ENCODE measurements at places on chromosomes 4 and X.
A peak's percentile ranks its signal among the peaks of the same experiment; 100 is the strongest.

- no peak for DNase-seq
Observed at GRCh38 chrX:30906726-30907125, 17.7 kb upstream of the TAB3 start.

DNA sequence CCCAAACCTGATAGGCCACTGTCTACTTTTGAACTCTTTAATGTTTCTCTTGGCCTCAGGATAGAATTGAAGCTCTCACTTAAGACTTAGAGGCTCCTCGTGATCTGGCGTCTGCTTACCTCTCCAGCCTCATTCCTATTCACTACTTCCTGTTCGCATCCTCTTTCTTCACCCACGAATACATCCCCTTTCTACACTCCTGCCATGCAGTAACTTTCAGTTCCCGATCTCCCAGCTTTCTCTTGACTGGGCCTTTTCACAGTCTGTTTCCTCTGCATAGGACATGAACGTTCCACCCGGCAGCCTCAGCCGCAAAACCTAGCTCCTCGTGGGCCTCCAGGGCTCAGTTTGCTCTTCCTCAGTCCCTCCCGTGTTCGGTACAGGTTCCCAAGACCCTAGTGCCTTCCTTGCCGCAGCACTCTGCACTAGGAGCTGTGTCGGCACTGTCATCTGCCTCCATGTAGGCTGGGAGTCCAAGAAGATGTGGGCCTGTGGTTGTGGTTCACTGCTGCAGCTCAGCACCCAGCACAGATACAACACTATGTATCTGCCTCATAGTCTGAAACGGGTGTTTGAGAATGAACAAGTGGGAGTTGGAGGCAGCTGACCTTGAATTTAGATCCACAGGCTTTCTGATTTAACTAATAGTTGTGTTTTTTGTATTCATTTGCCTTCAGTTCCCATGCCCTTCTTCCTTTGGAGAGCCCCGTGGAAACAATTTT is 15.8 kb downstream of the RPL39 start:
- peak; percentile 69 for DNase-seq

DNA sequence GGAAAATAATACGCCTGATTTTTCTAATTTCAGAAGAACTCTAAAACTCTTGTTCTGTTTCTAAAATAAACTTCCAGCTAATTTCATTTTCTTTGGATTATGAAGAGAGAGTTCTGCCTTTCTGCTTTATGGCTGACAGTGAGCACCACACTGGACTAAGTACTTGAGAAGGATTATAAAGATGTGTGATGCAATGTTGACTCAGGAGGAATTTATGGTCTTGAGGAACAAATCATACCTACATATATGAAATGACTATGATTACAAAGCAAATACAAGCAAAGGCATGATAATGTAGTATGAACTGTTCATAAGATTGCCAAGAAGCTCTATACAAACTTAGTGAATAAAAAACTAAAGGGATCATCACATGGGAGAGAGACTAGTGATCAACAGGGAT is 13.0 kb upstream of the SLC25A5 start:
- DNase-seq: no peak

GRCh38 chrX:119646515-119646914 is 40.3 kb upstream of the NKRF start:
- no peak for DNase-seq

DNA sequence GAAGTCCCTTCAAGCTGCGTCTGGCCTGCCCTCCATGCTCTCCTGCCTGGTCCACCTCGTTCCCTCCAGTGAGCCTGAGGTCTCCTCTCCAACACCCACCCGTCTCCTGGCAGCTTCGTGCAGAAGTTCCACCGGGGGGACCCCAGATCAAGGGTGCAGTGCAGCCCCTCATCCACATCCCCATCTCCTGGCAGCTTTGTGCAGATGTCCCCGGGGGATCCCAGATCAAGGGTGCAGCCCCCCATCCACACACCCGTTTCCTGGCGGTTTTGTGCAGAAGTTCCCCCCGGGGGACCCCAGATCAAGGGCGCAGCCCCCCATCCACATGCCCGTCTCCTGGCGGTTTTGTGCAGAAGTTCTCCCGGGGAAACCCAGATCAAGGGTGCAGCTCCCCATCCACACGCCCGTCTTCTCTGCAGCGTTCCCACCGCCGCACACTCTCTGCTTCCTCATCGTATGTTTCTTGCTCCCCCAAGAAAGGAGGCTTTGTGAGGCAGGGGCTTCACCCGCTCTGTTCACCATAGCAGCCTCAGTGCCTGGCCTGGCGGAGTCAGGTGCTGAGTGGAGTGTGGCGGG is 35.7 kb downstream of the PIGG start:
- DNase-seq: no peak

GRCh38 chrX:10569946-10570345 is 50.4 kb downstream of the MID1 start:
- peak; percentile 2 for DNase-seq

GRCh38 chr4:83759611-83760010 is 223.7 kb downstream of the GPAT3 start:
- DNase-seq: peak; percentile 60

DNA sequence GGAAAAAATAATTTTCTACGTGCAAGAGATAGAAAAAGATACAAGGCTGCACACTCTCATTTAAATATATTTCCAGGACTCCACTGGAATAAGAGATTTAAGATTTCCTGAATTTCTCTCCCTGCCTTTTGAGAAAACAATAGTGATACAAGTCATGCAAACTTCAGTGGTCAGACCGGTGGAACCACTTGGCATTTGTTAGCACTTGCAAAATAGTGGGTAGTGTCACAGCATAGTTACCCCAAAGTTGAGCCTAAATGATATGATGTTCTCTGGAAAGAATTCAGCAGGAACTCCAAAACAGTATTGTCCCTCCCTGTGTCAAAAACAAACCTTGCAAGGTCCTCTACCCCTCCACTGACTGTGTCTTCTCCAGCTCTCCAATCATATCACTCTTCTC is 102.3 kb downstream of the ANKRD50 start:
- no peak for DNase-seq

- DNase-seq: no peak
Observed at GRCh38 chr4:41365681-41366080, 109.0 kb downstream of the UCHL1 start.

DNA sequence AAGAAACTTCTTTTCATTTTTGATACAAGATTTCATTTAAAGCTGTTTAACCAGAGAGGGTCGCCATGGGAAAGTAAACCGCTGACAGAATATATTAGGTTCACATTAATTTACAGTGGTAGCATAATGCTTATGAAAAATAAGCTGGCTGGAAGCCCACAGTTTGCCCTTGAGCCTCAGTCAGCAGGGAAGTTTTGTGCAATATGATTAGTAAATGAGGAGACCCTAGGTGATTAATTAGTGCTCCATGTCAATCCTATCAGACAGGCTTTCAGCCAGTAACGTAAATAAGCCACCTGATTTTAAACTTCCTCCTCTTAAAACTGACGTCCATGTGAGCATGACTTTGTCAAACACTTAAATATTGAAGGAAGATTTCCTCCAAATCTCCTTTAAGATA is 134.2 kb downstream of the TSPAN5 start:
- DNase-seq: no peak
